ENCODE measurements at places on chromosomes 16 and 17.

- no peak for DNase-seq
These were observed 48.8 kb downstream of the NLRC5 start for GRCh38 chr16:57038166-57038565.

DNA sequence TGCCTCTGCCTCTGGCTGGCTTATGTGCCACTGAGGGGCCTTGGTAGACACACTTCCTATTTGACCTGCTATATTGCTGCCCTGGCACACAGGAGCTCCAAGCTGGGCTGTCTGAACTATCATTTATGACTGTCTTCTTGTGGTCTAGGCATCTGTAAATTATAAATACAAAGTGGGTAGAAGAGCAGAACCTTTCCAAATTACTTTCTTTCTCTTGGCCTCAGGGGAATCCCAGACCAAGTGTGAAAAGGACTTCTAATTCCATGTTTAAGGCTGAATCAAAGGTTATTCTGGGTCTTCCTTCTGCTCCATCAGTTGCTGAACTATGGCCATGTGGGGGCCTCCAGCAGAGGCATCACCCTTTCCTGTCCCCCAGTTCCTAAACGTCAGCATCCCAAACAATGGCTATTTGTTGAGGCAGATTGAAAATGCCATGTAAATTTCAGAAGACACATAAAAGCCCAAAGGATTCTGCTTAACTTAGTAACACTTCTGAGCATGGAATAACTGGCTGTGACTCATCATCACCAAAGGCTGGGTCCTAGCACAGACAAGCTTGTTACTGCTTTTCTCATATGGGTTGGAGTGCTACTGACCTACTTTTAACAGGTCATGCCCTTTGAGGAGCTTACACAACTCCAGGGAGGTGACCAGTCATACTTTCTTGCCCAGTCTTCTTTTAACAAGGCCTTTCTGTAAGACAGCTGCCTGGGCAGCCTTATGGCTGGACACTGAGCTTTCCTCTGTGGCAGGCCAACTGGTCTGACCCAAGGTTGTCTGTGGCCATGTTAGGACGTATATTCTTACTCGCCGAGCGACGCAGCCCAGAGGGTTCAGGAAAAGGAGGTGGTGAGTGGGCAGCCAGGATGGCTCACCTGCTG lies 154.8 kb downstream of the VPS53 start:
- DNase-seq: peak; percentile 73

DNA sequence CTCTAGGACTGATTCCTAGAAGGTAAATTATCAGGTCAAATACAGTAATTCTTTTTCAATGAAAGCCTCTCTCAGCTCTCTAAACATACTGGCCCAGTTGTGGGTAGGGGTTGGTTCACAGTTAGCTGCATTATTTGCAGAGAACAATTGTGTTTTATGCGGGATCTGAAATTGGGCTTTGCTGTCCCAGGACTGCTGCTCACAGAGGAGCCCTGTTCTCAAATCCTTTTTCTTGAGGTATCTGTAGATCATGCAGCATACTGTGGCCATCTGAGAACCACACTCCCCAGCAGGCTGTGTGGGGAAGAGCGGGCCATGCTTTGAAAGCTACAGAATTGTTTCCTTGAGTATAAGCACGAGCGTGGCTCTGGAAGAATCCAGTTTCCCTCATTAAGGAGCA lies 17.5 kb downstream of the MTHFSD start:
- DNase-seq: no peak

DNA sequence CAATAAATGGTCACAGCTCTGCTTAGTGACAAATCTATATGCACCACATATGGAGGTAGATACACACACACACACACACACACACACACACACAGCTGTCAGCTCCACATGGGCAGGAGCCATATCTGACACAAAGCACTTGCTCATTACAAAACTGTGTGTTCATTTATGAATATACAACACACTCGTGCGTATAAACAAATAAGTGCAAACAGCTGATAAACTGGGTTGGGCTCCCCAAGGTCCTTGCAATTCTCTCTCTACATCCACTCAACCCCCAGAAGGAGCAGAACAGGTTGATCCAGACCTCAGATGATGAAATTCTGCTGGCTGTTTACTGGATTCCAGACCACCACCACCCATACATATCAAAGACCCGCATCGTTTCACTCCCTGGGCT lies 140.7 kb downstream of the XYLT1 start:
- no peak for DNase-seq

- DNase-seq: peak; percentile 85
These were observed 25.3 kb downstream of the G6PC3 start for GRCh38 chr17:44095647-44096496.

DNA sequence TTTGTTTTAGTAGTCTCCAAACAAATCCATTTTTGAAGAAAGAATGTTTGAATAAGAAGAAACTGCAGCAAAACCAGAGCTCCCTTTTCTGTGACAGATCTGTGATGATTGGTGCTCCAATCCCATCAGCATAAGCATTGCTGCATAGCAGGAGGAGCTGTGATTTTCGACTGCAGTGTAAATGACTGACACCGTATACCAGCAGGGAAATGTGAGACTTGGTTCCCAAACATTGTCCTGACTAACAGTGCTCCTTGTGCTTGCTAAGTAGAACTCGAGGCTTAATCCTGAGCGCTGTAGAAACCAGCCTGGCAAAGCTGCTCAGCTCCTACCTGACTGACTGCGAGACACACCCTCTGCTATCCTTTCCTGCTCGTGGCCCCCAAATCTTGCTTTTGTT lies 57.2 kb downstream of the NUP93 start:
- no peak for DNase-seq

DNA sequence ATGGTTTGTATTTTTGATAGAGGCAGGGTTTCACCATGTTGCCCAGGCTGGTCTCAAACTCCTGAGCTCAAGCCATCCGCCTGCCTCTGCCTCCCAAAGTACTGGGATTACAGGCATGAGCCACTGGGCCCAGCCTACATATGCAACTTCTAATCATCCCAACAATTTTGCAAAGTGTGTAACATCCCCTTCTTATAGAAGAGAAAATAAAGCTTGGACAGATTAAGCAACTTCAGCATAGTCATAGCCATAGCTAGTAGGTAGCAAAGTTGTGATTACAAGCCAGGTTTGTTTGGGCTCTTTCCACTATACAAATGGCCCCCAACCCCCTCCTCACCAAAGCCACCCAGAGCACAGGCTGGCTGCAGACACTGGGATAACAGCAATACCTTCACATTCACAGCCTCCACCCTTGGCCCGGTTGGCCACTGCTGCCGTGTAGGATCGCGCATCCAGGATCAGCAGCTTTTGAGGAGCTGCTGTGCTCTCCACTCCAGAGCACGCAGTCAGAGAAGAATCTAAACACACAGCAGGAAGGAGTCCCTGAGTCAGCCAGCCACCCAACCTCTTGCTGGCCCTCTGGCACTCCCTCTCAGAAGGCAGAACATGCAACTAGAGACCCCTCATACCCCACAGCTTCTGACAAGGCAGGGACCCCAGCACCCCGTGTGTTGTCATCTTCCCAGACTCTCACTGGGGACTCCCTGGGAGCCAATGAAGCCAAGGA lies 7.9 kb downstream of the MTMR4 start:
- no peak for DNase-seq

DNA sequence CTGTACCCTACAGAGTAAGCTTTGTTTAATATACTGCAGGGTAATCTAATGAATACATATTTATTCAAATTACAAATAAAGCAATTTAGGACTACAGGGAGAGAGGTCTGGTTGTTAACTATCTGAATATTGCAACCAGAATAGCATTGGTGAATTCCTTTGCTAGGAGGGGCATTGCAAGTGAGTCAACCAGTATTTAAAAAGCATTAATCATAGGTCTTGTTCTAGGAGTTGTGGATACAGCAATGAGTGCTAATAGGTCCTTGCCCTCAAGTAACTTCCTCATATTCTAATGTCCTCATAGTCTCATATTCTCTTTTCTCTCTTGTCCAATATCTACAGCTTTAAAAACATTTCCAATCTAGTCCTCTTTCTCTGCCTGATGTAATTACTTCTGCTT lies 531.4 kb downstream of the CDH11 start:
- DNase-seq: no peak

DNA sequence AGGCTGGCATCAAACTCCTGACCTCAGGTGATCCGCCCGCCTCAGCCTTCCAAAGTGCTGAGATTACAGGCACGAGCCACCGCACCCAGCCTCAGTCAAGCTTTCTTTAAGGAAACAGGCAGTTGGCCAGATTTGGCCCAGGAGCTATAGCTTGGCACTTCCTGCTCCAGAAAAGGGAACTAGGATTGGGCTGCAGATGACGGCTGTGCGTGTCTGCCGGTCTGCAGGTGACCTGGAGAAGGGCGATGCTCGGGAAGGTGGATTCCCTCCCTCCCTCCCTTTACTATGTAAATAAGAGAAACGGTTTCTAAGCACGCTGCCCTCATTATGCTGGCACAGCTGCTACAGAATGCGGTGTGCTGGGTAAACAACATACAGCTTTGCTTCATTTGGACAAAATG lies 215.9 kb downstream of the RPTOR start:
- peak; percentile 33 for DNase-seq

GRCh38 chr17:81513372-81513752 lies 763 bp upstream of the ACTG1 start:
- peak; percentile 77 for DNase-seq

DNA sequence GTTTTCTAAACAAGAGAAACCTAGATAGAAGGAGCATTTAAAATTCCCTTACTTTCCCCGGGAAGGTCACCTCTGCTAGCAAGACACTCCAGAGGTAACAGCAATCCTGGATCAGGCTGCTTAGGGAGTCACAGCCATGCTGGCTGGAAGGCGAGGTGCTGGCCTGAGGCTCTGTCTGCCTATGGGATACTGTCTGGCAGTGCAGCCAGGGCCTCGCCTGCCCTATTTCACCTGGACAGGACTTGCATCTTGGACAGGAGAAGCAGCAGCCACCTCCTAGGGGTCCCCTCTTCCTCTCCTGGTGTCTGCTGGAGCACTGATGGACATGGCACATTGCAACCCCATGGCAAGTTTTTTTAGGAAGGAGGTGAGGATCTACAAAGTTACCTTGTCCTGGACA lies 15.1 kb downstream of the FA2H start:
- DNase-seq: no peak

GRCh38 chr16:1347286-1347855 lies 4.3 kb downstream of the TSR3 start:
- DNase-seq: no peak

- no peak for DNase-seq
These were observed 12.7 kb upstream of the FOXF1 start for GRCh38 chr16:86497551-86498021.

DNA sequence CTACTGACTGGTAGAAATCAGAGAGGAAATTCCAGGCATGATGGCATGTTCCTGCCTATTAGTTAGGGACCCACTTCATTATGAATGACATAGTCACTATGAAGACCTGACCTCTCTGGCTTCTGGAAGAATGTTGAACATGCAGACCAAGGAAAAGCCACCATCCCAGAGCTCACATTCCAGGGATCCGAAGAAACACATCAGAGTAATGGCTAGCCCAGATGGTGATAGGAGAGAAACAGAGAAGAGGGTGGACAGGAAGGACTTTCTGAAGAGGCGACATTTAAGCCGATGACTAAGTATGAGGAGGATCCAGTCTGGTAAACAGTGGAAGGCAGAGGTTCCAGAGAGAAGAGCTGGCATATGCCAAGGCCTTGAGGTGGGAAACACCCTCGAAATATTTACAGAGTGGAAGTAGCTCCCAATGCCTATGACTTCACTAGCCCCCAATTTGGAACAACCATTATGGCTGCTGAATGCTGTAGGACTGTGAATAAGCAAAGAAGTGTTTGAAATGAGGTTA lies 216.2 kb downstream of the RBFOX1 start:
- DNase-seq: no peak

- DNase-seq: peak; percentile 88
These were observed 21.9 kb upstream of the EIF1 start for GRCh38 chr17:41666708-41667279.

DNA sequence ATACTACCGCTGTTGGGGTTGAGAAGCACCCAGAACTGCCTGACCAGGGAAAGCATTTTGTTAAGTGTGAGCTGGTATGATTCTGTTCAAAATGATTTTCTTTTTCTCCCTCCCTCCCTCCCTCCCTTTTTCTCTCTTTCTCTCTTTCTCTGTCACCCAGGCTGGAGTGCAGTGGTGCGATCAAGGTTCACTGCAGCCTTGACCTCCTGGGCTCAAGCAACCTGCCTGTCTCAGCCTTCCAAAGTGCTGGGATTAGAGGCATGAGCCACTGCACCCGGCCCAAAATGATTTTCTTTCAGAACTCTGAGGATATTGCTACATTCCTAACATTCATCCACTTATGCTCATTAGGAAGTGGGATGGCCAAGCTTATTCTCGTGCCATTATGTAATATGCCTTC lies 41.3 kb downstream of the SLC47A1 start:
- no peak for DNase-seq

GRCh38 chr17:58231641-58232040 lies 6.7 kb upstream of the LPO start:
- DNase-seq: no peak

DNA sequence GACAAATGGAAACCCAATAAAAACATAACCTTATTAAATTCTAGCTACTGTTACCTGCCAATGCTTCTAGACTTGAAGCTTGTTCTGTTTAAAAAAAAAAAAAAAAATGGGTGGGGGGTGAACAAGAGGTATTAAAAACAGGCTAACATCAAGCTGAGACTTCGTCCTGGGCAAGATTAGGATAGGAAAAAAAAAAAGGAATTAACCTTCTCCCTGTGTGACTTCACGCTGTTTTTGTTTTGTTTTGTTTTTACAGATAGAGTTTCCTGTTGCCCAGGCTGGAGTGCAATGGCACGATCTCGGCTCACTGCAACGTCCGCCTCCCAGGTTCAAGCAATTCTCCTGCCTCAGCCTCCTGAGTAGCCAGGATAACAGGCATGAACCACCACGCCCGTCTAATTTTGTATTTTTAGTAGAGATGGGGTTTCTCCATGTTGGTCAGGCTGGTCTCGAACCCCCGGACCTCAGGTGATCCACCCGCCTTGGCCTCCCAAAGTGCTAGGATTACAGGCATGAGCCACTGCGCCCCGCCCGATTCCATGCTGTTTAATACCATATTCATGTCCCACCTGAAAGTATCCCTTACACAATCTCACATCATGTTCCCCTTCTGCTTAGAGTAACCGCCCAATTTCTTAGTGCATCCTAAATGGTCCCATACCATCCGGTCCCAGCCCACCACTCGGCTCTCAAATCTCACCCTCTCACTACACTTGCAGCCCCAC lies 2.2 kb downstream of the USP31 start:
- DNase-seq: no peak

- DNase-seq: no peak
These were observed 71.4 kb downstream of the MARF1 start for GRCh38 chr16:15571557-15571956.

- DNase-seq: peak; percentile 74
These were observed 2.5 kb upstream of the ATP6V0C start for GRCh38 chr16:2511128-2511800.
